Aortic smooth muscle cell (primary cell): ENCODE measurements at places on chromosomes 4 and X. TPM values are rescaled to one million over a fixed set of nuclear protein-coding genes. Genes with fewer than 3 reads are reported as not detected.

NSG1 gene
- total RNA-seq: 0.06 and 0.26 TPM in 2 replicates

MAGEA6 gene
- not detected in 2 replicates for total RNA-seq

MGAT4D gene
- total RNA-seq: not detected in 2 replicates

CT47C1 gene
- not detected in 2 replicates for total RNA-seq

HPGD gene
- 0.13 and 0.50 TPM in 2 replicates for total RNA-seq

LUZP4 gene
- not detected in 2 replicates for total RNA-seq

RAI2 gene
- total RNA-seq: 1.6 and 3.0 TPM in 2 replicates

RPGR gene
- 5.3 and 7.3 TPM in 2 replicates for total RNA-seq

EOLA1 gene
- 14.4 and 14.7 TPM in 2 replicates for total RNA-seq

IL3RA gene
- total RNA-seq: 0.25 and 0.26 TPM in 2 replicates

CLIC2 gene
- 1.9 and 2.4 TPM in 2 replicates for total RNA-seq

COPS4 gene
- 91.2 and 104 TPM in 2 replicates for total RNA-seq

CSAG1 gene
- total RNA-seq: not detected in 2 replicates

FGA gene
- total RNA-seq: not detected in 2 replicates

BGN gene
- 56.3 and 168 TPM in 2 replicates for total RNA-seq

LNX1 gene
- 16.6 and 34.5 TPM in 2 replicates for total RNA-seq

HPSE gene
- 0.62 and 2.5 TPM in 2 replicates for total RNA-seq

DDX53 gene
- total RNA-seq: not detected in 2 replicates

RS1 gene
- not detected in 2 replicates for total RNA-seq

EPGN gene
- total RNA-seq: 5.0 and 7.7 TPM in 2 replicates
